ENCODE measurements at places on chromosomes 16 and 17.

DNA sequence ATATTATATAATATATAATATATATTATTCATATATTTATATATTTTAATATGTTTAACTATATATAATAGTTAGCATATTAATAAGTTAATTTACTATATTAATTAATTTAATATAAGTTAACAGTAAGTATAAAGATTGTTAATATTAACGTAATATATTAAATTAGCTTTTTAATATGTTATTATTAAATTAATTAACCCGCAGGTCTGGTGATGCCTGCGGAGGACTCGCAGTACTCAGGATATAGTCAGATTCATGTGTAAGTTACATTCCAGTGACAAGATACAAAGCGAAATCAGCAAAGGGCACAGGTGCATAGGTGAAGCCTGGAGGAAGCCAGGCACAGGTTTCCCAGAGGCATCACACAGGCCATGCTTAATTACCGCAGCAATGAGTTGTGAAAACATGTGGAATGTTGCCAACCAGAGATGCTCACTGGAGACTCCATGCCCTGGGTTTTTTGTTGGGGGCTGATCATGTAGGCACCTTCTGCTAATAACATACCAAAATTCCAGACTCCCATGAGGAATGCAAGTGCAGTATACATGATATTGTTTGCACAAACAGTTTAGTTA is 130.4 kb upstream of the MPHOSPH6 start:
- no peak for DNase-seq

DNA sequence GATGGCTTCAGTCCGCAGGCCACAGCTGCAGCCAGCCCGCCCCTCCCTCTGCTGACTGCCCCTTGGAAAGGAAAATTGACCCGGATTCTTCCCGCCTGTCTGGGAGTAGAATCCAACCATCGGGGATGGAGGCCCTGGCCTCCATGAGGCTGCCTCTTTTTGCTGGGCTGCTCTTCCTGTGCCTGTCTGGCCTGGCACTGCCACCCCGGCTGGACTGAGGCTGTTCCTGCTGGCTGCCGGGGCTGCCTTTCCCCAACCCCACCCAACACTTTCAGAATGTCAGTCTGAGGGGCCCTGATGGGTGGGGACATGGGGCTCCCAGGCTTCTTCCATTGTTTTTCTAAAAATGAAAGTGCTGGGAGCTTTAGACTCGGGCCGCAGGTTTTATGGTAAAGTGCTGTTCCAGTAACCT is 7.3 kb downstream of the BAHCC1 start:
- no peak for DNase-seq

GRCh38 chr17:9266031-9266680 is 244.8 kb downstream of the NTN1 start:
- DNase-seq = no peak

DNA sequence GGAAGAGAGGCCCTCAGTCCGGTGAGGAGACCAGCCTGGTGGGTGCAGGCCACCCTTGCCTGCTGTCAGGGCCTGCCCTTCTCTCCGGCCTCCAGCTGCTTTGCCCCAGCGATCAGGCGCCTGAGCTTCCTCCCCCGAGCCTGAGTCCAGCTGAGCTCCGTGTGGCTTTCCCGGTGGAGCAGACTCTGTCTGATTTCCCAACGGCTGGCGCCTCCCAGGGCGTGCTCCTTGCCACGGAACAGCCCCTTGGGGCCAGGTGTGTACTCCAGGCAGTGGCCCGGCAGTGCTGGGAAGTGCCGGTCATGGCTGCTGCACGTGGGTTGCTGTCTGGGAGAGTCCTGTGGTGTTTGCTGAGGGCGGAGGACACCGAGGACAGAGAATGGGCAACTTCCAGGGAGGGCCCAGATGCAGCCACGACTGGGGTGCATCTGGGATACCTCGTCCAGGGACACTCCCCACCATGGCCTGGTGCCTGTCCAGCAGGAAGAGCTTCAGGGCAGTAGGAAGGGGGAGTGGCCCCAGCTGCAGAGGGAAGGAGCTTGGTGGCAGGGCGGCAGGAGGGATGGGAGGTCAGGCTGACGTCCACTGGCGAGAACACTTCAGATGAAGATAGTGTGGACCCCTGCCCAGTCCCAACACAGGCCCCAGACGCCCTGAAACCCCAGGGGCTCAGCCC is 22.5 kb downstream of the METRNL start:
- DNase-seq = no peak

- DNase-seq = no peak
These were observed 12.8 kb downstream of the SLC6A2 start for GRCh38 chr16:55668340-55669281.
